Dermis microvascular lymphatic vessel endothelial cell (primary cell): ENCODE measurements at places on chromosomes 3 and 15. TPM values are rescaled to one million over a fixed set of nuclear protein-coding genes. Genes with fewer than 3 reads are reported as not detected.

GRCh38 chr15:43531018-43531670 lies 13.7 kb downstream of the MAP1A start:
- no peak for DNase-seq

- no peak for DNase-seq
These were observed 42.4 kb upstream of the SLC41A3 start for GRCh38 chr3:126126286-126126685.

- no peak for DNase-seq
These were observed 23.2 kb upstream of the IGSF10 start for GRCh38 chr3:151483961-151484520.

DNA sequence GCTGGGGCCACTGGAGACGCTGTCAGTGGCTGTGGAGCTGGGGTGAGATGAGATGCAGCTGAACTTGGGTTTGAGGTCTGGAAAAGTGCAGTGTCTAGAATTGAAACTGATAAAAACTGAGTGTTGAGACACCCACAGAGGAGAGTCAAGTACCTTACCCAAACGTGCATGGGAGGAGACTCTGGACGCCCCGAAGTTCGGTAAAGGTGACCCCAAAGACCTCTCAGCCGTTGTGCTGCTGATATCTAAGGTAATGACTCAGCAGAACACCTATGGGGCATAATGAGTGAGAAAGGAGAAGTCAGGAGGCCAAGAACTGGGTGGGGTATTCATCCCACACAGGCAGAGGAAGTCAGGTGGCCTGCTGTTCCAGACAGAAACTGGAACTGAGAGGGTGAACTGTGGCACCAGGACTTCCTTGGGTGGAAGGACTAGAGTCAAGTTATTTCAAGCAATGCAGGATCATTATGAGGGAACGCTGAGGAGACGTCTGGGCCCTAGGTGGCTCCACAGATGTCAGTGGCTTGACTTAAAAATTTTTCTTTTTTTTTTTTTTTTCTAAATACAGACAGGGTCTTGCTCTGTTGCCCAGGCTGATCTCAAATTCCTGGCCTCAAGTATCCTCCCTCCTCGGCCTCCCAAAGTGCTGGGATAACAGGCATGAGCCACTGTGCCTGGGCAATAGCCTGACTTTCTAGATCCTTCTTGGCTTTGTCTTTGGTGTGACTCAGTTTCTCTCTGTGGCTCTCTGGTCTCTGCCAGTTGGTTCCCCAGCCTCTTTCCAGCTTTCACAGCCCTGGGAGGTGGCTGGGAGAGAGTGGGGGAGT lies 67.6 kb upstream of the GCNT3 start:
- no peak for DNase-seq

GRCh38 chr3:135034891-135035440 lies 239.9 kb downstream of the EPHB1 start:
- DNase-seq: no peak

- no peak for DNase-seq
These were observed 23.7 kb downstream of the CLEC3B start for GRCh38 chr3:45049807-45050206.

DNA sequence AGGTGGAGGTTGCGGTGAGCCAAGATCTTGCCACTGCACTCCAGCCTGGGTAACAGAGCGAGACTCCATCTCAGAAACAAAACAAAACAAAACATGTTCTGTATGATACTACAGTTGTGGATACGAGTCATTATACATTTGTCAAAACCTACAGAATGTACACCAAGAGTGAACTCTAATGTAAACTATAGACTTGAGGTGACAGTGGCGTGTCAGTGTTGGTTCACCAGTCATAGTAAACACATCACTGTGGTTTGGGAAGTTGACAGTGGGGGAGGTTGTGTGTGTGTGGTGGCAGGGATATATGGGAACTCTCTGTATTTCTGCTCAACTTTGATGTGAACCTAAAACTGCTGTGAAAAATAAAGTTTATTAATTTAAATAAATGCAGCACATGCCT lies 33.0 kb upstream of the GNB5 start:
- no peak for DNase-seq

DNA sequence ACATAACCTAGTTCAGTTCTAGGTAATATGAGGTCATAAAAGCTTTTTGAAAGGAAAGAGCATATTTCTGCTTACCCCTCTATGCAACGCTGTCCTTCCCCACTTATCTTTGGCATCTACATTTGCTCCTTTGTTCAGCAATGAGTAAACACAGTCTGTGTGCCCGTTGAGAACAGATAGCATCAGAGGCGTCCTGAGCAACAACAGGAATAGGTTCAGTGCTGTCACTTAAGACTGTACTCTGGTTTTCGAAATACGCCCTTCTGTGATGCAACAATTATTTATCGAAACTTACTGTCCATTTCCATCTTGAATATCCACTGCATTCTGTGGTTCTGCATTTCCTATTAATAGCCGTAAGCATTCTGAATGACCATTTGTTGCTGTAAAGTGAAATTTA lies 84.4 kb downstream of the BTD start:
- peak; percentile 41 for DNase-seq

- DNase-seq: peak; percentile 96
These were observed 78.7 kb upstream of the TGFBR2 start for GRCh38 chr3:30527720-30528119.

GRCh38 chr3:147397155-147397874 lies 9.0 kb downstream of the ZIC4 start:
- DNase-seq: no peak

DNA sequence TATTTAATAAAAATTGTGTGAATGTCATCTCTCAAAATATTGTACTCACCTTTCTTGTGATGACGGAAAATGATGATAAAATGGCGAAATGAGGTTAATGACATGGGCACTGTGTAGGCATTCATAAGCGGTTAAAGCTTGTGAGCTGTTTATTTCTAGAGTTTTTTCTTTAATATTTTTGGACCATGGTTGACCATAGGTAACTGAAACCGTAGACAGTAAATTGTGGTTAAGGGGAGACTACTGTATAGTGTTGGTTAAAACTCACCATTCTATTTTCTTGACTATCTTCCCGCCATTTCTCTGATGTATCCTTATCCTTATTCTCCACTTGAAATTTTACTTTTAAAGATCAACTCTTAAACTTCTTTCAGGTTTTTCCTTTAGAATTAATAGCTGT lies 14.5 kb downstream of the RNF111 start:
- no peak for DNase-seq

- peak; percentile 73 for DNase-seq
These were observed 13.2 kb upstream of the SHF start for GRCh38 chr15:45200799-45201556.

- peak; percentile 64 for DNase-seq
These were observed 81.8 kb downstream of the CLASP2 start for GRCh38 chr3:33636125-33636850.

GRCh38 chr15:56987286-56987685 lies 68.8 kb downstream of the TCF12 start:
- no peak for DNase-seq

DNA sequence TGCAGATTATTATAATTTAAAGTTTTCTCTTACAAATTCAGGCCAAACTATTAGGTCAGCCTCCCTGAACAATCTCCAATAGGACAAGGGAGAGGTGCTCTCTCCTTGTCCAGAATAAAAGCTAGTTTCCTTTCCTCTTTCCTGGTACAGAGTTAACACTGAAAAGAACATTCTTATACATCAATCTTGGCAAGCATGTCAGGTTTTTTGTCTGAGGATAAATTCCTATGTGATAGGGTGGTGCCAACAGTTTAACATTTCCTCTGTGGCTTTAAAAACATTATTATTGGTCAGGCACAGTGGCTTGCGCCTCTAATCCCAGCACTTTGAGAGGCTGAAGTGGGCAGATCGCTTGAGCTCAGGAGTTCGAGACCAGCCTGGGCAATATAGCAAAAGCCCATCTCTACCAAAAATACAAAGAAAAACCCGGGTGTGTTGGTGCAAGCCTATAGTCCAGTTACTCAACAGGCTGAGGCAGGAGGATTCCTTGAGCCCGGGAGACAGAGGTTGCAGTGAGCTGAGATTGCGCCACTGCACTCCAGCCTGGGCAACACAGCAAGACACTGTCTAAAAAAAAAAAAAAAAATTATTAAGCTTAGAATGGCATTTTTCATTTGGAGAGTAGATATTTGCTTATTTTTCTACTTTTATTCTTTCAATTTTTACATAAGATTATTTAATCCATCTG lies 13.7 kb upstream of the ULK4 start:
- peak; percentile 43 for DNase-seq

GRCh38 chr3:24953060-24953771 lies 458.6 kb upstream of the THRB start:
- DNase-seq: no peak

DNA sequence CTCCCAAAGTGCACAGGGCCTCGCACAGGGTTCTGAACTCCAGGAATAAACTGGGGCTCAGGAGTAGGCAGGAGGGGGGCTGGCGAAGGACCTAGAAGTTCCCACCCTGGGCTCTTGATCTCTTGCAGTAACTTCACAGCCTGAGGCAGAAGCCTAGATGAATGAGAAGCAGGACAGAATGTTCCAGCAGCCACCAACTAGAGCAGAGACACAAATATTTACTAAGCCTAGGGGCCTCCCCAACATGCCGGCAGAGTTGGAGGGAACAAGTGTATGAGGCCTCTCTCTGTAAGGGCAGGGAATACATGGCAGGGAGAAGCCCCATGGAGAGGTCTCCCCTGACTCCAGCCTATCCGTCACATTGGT lies 25.3 kb upstream of the C15orf39 start:
- DNase-seq: no peak

DNA sequence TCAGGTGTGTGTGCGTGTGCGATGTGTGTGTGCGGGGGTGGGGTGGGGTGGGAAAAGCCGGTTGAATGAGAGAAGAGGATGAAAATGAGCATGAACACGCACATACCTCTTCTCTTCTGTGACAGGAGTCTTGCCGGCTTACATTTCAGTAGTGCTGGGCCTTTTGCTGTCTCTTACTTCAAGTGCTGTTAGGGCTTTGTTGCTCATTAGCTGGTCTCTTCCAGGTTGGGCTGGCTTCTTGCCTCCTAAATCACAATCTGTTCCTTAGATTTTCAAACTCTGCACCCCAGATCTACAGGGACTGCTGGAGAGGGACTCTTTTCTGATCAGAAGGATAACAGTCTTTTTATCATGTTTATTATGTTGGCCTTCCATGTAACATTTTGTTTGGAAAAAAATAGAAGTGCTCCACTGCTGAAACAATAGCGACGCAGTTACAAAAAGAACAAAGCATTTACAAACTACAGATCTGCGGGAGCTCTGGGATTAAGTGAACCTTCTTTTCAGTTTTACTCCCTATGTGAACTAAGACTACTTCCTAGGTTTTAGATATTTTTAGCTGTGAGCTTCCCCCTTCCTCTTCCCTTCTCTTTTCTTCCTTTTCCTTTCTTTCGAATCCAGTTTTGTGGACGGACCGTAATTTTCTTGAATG lies 48.5 kb downstream of the USP13 start:
- no peak for DNase-seq

- no peak for DNase-seq
These were observed at the start of gene ZMYND10 for GRCh38 chr3:50345586-50346234. ZMYND10 (minus strand) TSS chr3:50345732; CDS start chr3:50345579, 153 bp downstream.

DNA sequence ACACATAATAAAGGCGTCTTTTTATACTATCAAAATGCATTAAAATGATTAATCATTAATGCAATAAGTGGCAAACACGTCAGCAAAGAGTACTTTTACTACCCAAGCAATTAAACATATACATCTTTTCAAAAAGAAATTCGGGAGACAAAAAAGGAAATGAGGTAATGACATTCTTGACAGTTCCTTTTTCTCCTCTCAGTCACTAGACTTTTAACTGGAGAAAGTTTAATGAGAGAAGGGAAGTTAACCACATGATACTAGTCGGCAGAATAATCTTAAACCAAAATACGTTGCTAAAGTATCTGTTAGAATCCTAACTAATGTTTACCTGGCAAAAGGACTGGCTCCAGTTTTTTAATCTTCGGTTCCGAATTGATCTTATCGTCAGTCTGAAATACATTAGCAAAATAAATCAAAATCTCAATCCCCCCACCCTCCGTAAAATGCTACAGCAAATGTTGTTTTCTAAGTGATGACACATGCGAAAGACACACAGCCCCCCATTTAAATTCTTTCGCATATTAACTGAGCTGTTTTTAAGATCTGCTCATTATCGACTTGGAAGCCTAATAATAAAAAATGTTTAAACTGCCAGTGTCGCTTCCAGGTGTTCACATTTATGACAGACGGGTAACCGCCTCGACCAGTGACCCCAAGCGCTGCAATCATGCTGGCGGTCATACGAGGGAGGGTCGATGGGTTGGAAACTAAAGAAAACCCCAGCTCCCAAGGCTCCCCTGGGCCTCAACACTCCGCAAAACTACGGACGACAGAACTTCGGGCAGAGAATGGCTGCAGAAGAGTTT lies 778 bp downstream of the MTMR10 start:
- no peak for DNase-seq

DNA sequence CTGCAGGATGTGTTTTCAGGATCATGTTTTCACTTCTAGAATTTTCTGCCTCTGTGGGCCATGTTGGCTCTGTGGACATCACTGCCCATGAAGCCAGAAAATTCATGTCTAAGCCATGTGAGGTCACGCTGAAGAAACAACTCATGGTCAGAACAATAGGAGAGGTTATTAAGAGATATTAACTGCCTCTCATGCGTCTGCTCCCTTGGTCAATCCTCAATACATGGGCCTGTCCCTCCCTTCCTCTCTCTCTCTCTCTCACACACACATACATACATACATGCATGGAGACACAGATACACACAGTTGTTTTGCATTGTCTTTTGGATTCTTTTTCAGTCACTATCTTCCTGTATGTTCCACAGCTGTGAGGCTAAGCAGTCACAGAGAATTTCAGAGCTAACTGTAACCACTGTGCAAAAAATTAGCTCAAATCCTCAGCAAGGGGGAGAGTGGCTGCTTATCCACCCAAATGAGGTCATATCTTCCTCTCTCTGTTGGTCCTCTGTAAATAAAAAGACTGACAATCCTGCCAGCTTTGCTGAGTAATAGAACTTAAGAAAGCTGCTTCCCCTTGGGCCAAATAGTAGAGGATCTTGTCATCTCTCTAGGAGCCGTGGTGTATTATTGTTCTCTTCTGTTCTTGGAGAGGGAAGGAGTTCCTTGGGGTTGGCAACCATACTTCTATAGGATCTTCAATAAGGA lies 45.6 kb downstream of the LRTM1 start:
- DNase-seq: no peak

- DNase-seq: no peak
These were observed 422.2 kb downstream of the TBC1D5 start for GRCh38 chr3:17320266-17320665.

- DNase-seq: no peak
These were observed 46.0 kb downstream of the TSC22D2 start for GRCh38 chr3:150454085-150454484.

Gene CTXND1
- not detected in 2 replicates for total RNA-seq

Gene OIP5
- 3.3 and 8.3 TPM in 2 replicates for total RNA-seq

Gene A4GNT
- total RNA-seq: not detected in 2 replicates

Gene CEMIP
- total RNA-seq: 0.26 and 0.38 TPM in 2 replicates

Gene EID1
- total RNA-seq: 122 and 133 TPM in 2 replicates

Gene GP9
- not detected in 2 replicates for total RNA-seq

Gene BUB1B
- 8.5 and 20.2 TPM in 2 replicates for total RNA-seq

Gene OSTN
- total RNA-seq: not detected in 2 replicates

Gene THRB
- under 0.01 and 0.13 TPM in 2 replicates for total RNA-seq
